ENCODE measurements at places on chromosomes 1 and 21.

DNA sequence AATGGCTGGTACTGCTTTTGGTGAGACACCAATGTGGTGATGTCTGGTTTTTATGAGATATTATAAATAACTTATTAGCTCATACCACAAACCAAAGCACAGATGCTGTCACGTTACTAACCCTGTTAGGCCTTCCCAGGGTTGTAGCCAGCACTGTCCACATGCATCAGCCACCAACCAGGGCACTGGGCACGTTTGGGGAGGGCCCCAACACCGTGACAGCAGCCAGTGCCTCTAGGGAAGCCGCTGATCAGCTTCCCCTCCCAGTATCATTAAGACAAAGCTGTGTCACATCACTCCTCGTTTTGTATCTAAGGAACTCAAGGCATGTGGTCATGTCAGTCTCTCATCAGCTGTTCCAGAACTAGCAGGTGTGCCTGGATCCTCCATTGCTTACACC lies 13.9 kb downstream of the URB1 start:
- DNase-seq, result no peak

GRCh38 chr1:59692591-59692990 lies 122.2 kb upstream of the HOOK1 start:
- DNase-seq, result no peak

- DNase-seq, result no peak
Observed at GRCh38 chr1:175222296-175222938, 29.8 kb upstream of the KIAA0040 start.

DNA sequence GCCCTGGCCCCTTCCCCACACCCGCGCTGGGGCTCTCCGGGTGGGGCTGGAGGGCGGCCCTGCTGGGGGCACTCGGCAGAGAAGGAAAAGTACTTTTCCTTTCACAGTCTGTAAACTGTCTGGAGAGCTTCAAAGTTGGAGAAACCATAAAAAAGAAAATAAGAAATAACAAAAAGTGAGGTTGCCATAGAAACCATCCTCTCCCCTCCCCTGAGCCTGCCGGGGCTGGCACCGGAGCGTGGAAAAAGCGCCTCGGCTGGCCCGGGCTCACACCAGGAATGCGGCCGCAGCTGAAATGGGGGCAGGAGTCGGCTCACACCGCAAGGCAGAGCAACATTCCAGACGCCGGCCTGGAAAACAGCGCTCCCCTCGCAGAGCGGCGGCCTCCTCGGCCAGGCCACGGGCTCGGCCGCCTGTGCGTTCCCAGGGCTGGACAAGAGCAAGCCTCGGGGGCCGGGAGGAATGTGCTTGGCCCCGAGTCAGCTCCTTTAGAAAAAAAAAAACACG lies 69.2 kb downstream of the MORN1 start:
- DNase-seq, result no peak

GRCh38 chr1:9720785-9721605 lies 69.5 kb downstream of the PIK3CD start:
- DNase-seq, result no peak

GRCh38 chr1:151273924-151274466 lies 8.1 kb upstream of the ZNF687 start:
- DNase-seq, result no peak

- no peak for DNase-seq
Observed at GRCh38 chr1:53549781-53550180, 90.6 kb downstream of the DMRTB1 start.

Data from effector memory CD8-positive, alpha-beta T cell (primary cell).